ENCODE measurements at places on chromosomes 12 and 14.

- DNase-seq: no peak
Measured at GRCh38 chr12:47773858-47774580, 981 bp downstream of the SLC48A1 start.

DNA sequence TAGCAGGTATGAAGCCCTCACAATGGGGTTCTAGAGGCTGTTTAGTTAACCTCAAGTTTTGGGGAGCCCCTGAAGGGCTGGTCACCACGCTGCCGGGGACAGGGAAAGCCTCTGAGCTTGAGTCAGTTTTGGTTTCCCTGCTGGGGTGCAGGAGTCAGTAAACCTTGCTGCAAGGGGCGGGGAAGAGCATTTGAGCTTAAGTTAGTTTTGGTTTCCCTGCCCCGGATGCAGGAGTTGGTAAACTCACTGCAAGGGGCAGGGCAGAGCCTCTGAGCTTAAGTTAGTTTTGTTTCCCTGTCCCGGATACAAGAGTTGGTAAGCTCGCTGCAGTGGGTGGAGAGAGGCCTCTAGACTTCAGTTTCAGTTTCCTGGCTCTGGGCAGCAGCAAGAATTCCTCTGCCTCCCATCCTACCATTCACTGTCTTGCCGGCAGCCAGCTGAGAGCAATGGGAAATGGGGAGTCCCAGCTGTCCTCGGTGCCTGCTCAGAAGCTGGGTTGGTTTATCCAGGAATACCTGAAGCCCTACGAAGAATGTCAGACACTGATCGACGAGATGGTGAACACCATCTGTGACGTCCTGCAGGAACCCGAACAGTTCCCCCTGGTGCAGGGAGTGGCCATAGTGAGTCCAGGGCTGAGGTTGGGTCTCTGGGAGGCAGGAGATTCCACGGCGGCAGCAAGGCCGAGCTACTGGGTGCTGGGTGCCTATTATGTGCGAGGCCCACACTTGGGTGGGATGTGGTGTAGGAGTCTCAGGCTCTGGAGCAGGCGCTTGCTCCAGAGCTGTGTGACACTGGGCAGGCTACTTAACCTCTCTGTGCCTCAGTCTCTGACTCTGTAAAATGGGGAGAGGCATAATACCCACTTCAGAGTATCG lies at the start of gene OAS2:
OAS2 (plus strand) TSS at position 357 of the 878 bp plus-strand sequence; CDS start at position 447, 90 bp downstream.
- DNase-seq: no peak

GRCh38 chr12:116630762-116631161 lies 71.6 kb downstream of the MAP1LC3B2 start:
- no peak for DNase-seq

DNA sequence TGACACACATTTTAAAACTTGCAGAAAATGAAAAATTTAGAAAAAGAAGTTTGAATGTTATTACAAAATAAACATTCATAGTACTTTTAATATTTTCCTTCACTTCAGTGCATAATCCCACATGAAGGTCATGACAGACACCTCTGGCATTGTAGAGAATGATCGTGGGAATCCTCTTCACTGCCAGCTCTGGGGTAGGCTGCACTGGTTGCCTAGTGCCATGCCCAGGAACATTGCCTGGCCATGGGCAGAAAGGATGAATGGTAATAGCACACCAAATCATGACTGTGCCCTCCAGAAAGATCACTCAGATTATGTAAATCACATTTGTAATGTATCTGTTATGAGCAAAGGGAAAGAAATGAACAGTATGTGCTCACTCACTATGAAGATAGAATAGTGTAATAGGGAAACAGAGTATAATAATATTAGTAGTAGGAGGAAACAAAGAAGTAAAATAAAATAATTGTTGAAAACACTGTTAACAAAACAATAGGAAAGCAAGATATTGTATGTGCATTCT lies 161.6 kb downstream of the PLCZ1 start:
- no peak for DNase-seq

GRCh38 chr14:69468949-69469348 lies 15.6 kb upstream of the PLEKHD1 start:
- DNase-seq: no peak

DNA sequence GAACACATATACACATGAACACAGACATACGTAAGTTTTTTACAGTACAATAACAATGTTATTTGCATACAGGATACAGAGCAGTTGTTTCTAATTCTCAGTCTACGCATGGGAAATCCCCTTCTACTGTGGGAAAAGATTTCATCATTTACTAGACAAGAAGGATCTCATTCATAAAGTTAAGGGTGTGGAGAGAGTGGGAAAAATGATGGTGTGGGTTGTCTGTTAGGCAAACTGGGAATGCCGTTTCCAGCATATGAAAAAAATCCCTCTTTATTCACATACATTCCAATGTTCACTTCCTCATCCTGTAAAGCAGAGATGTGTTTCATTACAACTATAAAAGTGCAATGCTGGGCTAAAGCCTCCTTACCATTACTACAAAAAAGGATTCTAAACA lies 120.9 kb downstream of the SINHCAF start:
- DNase-seq: no peak

GRCh38 chr12:71958056-71958455 lies 19.4 kb downstream of the TPH2 start:
- DNase-seq: no peak

DNA sequence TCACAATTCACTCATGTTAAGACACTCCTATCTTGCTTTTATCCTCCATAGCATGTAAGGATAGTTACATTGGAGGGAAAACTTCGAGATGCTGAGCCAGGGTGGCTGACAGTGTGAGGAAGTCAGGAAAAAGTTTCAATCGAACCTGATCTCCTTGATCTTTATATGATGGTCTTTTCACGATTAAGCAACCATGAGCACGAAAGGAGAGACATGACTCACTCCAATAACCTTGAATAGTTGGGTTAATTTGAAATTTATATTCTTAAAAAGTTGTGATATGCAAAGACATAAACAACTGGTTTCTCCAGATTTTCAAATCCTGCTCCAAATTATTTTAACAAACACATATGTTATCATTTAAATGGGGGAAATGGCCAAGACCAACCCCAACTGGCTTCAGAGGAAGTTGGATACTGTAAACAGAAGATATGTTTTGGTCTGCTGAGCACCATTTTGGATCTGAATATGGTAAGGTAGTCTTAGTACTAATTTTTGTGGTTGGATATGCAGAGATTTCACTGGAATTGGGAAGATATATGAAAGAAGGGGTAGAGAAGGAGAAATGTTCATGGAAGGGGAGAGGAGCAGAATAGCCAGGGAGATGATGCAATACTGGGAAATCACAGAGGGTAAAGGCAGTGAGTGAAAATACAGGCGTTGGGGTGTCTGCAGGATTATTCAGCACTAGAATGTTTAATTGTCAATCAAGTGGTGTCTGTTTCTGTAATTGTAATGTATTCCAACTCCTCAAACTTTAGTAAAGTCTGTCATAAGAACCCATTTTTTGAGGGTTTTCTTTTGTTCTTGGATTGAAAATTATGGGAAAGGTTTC lies 185.2 kb upstream of the SLC38A2 start:
- no peak for DNase-seq

DNA sequence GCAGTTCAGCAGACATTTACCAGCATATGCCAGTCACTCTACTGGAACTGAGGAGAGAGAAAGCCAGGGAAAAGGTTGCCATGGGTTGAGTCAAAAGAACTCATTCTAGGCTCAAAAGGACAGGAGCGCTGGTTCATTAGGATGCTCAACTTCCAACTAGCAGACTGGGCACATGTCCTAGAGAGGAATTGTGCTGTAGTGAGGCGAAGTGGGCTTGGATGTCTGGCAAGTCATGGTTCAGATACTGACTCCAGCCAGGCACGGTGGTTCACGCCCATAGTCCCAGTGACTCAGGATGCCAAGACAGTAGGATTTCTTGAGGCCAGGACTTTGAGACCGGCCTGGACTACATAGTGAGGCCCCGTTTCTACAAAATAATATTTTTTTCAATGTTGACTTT lies 281.5 kb downstream of the CACNA1C start:
- DNase-seq: no peak

GRCh38 chr14:56168007-56168616 lies 49.9 kb downstream of the PELI2 start:
- DNase-seq: no peak

- DNase-seq: no peak
Measured at GRCh38 chr12:1828856-1829255, 8.5 kb downstream of the LRTM2 start.

- DNase-seq: no peak
Measured at GRCh38 chr14:56810147-56810719, at the start of gene OTX2. Gene OTX2, minus strand, starts transcription at chr14:56810479. Its CDS starts 5,023 bp downstream, at chr14:56805456.

- no peak for DNase-seq
Measured at GRCh38 chr14:64928239-64929013, 14.1 kb downstream of the GPX2 start.

GRCh38 chr14:50082784-50083466 lies 33.4 kb downstream of the VCPKMT start:
- DNase-seq: no peak

- no peak for DNase-seq
Measured at GRCh38 chr14:58189176-58189575, 10.8 kb upstream of the ACTR10 start.

- DNase-seq: no peak
Measured at GRCh38 chr12:131593406-131593805, 117.5 kb upstream of the SFSWAP start.

DNA sequence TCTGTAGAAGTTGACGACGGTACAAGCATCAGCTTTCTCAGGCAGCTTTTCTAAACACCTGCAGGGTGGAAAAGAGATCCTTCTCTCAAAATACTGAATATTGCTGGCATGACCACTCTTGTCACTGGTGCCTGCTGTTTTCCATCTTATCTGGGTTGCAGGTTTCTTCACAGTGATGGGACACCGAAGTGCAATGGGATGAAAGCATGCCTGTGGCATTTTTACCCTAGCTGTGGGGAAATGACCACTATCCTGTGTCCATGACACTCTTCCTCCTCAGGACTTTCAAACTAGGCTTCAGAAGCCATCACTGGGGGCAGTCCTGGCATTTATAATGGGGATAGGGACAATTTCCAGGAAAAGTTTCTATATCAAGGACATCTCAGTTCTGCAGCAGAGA lies 98.5 kb downstream of the ETV6 start:
- DNase-seq: no peak

GRCh38 chr14:39451811-39452210 lies 19.6 kb upstream of the FBXO33 start:
- DNase-seq: no peak

GRCh38 chr14:34956931-34957330 lies 25.9 kb upstream of the SRP54 start:
- DNase-seq: no peak

GRCh38 chr12:103596981-103597380 lies 9.9 kb downstream of the STAB2 start:
- DNase-seq: no peak

GRCh38 chr12:122051231-122051876 lies 27.2 kb upstream of the MLXIP start:
- DNase-seq: no peak

DNA sequence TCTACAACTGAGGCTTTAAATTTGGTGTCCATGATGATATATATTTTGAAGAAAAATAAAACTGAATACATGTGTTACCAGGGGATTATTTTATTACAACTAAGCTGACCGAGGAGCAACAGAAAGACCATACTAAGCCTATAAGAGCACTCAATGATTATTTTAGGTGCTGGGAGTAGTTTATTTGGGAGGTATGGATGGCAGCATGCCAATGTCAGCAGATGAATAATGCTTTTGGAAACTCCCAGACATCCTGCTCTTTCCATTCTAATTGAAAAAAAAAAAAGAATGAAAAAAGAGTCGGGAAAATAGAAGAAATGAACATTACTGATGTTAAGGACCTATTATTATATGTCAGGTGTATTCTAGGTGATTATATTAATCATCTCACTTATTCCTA lies 441.2 kb downstream of the BTG1 start:
- DNase-seq: no peak

- DNase-seq: peak; percentile 21
Measured at GRCh38 chr14:24296341-24297157, 3.0 kb downstream of the DHRS1 start.

GRCh38 chr14:22159099-22159498 lies 429.9 kb downstream of the DAD1 start:
- no peak for DNase-seq

GRCh38 chr12:124837958-124838803 lies 25.5 kb downstream of the SCARB1 start:
- no peak for DNase-seq

DNA sequence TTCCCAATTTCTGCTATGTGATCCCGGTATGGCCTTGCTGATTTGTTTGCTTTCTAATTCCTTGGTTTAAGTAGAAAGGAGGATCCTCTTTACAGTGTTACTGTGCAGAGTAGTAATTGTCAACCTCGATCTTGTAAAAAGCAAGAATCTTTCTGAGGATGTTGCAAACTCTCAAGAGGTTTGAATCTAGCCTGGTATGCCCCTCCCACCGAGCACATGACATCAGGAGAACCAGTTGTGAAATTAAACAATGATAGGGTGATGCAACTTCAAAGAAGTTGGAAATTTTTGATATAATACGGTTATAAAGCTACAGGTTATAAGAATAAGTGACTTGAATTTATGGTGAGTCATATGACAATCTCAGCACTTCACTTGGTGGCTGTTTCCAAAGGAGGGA lies 35.0 kb upstream of the FUT8 start:
- DNase-seq: no peak

DNA sequence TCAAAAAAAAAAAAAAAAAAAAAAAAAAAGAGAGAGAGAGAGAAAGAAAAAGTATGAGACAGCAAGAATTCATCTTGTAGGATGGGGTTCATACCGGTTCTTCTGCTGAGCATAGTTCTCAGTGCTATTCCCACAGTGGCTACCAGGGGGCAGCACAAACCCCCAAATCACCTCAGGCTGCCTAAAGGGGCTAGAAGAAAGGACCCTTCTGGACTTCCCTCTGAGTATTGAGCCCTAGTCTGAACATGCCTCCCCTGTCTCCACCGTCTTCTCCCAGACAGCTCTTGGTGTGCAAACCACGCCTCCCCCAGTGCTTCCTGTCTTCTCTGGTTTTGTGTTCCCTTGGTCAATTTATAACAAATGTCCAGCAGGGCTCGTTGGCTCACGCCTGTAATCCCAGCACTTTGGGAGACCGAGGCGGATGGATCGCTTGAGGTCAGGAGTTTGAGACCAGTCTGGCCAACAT lies 31.3 kb upstream of the SMUG1 start:
- peak; percentile 16 for DNase-seq

DNA sequence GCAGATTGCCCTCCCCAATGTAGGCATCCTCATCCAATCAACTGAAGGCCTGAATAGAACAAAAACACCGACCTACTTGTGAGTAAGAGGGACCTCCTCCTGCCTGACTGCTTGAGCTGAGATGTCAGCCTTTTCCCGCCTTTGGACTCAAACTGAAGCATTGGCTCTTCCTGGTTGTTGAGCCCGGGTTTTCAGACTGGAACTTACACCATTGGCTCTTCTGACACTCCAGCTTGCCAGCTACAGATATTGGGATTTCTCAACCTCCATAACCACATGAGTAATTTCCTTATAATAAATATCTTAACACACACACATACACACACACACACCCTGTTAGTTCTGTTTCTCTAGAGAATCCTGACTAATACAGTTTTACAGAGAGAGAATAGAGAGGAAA lies 173.4 kb upstream of the NTF3 start:
- DNase-seq: no peak

GRCh38 chr12:114483996-114484395 lies 78.1 kb upstream of the TBX5 start:
- no peak for DNase-seq

GRCh38 chr12:113837528-113838296 lies 128.4 kb downstream of the RBM19 start:
- DNase-seq: no peak

Data from NCI-H1436 treated with DMSO at 0.1 percent for 48 hours (cell line).